ENCODE measurements at places on chromosomes 3 and 15.
A peak's percentile ranks its signal among the peaks of the same experiment; 100 is the strongest.

GRCh38 chr3:155807823-155808222 lies 1.7 kb upstream of the C3orf33 start:
- DNase-seq: no peak

GRCh38 chr3:22364851-22365250 lies 613.8 kb upstream of the ZNF385D start:
- DNase-seq: no peak

DNA sequence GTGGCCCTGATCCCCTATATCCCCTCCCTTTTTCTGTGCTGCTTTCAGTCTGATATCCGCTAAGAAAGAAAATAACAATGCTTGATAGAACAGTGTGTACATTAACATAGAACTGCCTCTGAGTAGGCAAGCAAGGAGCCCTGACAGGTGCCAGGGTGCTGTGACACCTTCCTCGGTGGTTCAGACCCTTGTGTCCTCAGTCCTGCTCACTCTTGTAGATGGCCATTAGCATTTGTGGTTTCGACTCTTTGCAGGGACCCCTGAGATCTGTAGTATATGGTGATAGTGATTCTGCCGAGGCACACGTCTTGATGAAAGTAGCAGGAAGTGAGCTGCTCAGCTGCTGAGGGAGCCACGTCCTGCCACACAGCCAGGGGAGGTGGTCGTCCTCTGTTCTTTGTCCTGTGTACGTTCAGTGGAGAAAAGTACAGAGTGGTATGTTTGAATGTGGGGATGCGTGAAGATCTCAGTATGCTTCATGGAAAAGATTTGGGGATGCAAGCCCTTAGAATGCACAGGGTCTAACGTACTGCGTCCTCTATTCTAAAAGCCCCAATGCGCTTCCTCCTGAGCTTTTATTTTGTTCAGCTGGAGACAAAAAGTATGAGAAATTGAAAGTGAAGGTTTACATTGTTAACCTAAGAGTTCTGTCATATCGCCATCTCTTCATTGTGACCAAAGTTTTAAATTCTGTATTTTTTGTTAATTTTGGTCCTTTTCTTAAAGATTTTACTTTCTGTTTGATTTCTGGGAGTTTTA lies 35.4 kb downstream of the PXYLP1 start:
- peak; percentile 47 for DNase-seq

- DNase-seq: no peak
Measured at GRCh38 chr15:31457161-31457560, 130.5 kb downstream of the KLF13 start.

DNA sequence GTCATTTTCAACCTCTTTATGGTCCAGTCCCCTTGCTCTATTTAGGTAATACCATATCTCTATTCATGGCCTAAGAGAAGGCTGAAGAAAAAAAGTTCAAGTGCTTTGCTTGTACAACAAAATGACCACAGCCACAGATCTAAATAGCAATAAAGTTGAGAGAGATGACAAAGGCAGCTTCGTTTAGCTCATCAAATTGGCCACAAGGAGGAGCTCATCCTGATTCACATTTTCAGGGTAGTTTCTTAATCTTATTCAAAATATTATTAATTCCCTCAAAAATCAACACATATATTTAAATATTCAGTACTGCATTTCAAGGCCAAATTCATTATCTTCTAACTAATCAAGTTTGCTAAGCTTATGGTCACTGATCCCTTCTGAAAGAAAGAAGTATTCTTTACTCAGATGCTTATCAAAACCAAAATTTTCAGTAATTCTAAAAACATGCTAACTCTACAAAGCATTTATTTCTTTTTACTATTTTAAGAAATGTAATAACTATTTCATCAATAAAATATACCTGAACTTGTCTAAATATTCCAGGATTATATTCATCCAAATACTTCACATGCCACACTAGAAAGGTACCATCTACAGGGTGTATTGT lies 85.5 kb downstream of the DMXL2 start:
- DNase-seq: no peak

DNA sequence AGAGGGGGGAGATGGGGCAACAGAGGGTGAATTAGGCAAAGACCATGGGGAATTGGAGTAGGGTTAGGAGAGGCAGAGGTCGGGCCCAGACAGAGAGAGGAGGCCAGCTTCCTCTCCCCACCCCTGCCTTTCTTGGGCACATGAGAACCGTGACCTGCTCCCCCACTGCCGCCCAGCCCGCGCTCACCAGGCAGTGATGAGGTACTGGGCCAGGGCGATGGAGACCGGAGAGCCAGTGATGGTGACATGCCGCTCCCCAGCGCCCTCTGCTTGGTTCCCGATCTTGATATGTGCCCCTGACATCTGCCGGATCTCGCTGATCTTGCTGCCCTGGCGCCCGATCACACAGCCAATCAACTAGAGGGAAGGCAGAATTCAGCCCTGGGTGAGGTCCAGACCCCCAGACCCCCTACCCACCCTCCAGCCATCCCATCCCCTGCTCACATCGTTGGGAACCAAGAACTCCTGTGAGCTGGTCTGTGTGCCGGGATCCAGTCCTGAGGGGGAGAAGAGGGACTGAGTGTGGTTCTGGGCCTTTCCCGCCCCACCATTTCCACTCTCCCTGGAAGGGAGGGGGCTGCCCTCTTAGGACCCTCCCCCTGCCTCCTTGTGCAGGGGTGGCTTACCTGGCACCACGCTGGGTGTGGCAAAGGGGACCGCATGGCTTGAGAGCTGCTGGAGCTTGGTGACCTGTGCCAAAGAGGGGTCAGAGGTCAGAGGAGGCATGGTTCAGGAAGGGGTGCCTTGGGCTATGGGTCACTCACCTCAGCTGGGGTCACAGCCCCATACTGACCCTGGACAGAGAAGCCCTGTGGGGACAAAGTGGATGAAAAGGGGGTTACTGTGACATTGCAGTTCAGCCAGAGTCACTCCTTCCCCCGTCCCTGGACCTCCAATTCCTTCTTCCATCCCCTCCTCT lies 3.7 kb downstream of the GPR62 start:
- DNase-seq: no peak

DNA sequence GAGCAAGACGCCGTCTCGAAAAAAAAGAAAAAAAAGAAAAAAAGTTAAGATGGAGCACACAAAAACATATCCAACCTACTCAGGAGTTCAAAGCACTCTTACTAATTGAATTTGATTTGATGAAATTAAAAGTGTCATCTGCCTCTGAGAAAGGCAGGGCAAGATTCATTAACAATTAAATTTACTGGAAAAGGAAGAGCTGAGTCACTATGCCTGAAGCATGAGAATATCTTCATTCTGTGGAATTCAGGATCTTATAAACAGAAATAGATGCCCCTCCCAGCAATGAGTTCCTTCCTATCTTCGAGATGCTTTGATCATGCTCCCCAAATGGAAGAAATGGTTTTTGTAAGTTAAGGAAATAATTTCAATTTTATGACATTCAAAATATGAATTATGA lies 61.0 kb upstream of the ST3GAL6 start:
- no peak for DNase-seq

- DNase-seq: no peak
Measured at GRCh38 chr15:83249030-83249343, 35.5 kb downstream of the BNC1 start.

GRCh38 chr15:63301088-63301487 lies 23.7 kb downstream of the APH1B start:
- DNase-seq: no peak

GRCh38 chr15:63176302-63176701 lies 13.1 kb upstream of the RAB8B start:
- no peak for DNase-seq

- DNase-seq: no peak
Measured at GRCh38 chr3:346186-346585, 149.6 kb downstream of the CHL1 start.

DNA sequence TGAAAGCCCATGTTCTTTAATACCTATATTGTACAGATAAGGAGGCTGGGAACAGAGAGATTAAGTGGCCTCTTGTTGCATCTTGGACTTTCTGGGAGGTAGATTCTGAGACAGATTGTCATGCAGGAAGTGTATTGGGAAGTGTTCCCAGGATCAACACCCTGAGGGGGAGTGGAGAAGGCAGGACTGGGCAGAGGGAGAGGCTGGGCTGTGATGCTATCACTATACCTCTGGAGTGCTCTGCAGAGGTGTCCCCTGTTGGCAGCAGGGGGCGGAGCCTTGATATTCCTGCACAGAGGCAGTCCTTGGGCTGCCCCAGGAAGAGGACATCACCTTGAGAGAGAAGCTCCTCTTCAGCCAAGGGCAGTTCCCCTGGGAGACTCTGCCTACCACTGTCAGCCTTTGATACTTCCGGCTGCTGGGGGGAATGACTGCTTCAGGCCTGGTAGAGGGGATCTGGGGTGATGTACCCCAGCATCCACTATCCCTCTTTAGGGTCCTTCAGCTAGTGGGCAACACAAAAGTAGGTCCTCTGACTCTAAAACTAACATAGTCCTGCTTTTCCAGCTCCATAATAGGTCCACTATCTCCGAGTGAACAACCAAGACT lies 97.4 kb upstream of the RNU6-1 start:
- DNase-seq: no peak

GRCh38 chr3:151878465-151878864 lies 5.0 kb downstream of the SUCNR1 start:
- no peak for DNase-seq

GRCh38 chr3:62370112-62370857 lies 3.1 kb downstream of the FEZF2 start:
- no peak for DNase-seq

- DNase-seq: no peak
Measured at GRCh38 chr3:8653800-8654408, 9.3 kb upstream of the SSUH2 start.

DNA sequence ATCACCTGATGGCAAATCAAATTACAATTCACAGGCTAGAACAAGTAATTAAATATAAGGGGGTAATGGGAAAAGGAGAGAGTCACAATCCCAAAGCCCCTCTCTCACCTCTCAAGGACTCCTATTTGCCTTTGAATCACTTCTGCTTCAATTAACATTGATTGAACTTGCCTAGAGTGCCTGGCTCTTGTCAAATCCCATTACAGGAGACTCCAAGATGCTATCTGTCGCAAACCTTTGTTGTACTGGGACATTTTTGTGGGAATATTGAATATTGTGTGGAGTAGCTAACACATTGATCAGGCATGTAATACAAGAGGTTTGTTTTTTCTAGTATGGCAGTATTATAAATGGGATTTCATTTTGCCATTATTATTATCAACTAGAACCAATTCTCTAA lies 412.8 kb upstream of the AZI2 start:
- DNase-seq: no peak

GRCh38 chr3:129606636-129607390 lies at the start of gene PLXND1:
Gene PLXND1 (minus strand): TSS chr3:129606676. CDS start chr3:129606639, 37 bp downstream.
- DNase-seq: peak; percentile 61

GRCh38 chr3:163946785-163947184 lies 1131.5 kb downstream of the SI start:
- DNase-seq: no peak

DNA sequence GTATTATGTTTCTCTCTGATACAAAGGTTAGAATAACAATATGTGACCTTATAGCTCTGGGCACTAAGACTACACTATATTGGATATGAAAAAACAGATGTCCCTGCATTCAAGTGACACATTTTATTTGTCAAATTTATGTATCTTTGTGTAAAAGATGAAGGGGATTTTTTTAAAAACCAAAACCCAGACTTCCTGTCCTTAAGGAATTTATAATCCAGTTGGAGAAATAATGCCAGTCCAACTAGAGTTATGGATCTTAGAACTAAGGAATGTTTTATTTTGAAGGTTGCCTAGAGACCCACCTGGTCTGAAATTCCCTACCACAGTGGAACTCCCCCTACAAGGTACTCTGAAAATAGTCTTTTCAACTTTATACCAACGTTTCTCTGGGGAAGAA lies 33.3 kb upstream of the PIK3CB start:
- DNase-seq: no peak

GRCh38 chr15:74191798-74192197 lies 10.8 kb downstream of the STRA6 start:
- DNase-seq: no peak

DNA sequence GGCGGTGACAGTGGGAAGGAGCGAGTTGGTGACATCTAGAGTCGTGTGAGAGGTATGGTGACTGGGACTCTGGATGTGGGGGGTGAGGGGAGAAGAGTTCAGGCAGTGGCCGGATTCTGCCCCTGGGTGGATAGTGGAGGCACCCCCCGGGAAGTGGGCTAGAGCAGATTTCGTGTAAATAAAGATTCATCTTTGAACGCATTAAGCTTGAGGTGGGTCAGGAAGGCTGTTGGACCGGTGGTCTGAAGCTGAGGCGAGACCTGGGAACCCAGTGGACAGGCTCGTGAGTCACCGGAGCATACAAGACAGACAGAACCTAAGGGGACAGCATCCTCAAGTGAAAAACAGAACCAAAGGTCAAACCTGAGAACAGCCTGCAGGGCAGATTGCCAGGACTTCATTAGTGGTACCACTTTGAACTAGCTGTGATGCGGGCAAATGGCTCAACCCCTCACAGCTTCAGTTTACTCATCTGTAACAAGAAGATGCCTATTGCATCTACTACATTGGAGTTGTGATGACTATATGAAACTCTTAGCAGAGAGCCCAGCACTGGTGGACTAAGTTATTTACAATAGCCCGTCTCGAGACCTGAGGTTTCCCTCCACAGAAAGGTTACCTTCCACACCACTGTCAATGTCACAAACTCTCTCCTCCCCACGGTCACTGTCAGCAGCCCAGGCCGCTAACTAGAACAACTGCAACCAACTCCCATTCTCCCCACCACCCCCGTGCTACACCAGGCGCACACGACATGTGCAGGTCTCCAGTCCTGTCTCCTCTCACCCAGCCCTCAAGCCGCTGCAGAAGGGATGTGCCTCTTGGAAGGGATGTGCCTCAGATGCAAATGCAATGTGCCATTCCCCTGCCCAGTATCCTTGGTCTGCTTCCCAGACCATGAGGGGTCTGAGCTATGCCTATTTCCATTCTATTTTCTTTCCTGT lies 901 bp upstream of the CLN6 start:
- DNase-seq: peak; percentile 15

DNA sequence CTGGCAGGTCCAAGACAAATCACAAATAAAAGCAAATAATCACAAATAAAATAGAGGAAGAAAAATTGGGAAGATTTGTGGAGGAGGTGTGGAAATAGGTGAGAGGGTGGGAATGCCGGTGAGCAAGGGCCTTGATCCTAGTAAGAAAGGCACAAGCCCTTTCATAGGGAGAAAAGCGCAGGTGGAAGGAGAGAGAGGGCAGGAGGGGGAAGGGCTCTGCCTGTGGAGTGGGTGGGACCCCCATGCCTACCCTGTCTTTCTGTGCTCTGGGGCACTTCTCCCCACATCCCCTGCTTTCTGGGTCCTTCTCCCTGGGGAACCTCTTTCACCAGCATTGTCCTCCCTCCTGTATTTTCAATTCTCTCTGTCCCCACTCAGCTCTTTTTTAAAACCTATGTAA lies 711 bp upstream of the TGM5 start:
- no peak for DNase-seq

DNA sequence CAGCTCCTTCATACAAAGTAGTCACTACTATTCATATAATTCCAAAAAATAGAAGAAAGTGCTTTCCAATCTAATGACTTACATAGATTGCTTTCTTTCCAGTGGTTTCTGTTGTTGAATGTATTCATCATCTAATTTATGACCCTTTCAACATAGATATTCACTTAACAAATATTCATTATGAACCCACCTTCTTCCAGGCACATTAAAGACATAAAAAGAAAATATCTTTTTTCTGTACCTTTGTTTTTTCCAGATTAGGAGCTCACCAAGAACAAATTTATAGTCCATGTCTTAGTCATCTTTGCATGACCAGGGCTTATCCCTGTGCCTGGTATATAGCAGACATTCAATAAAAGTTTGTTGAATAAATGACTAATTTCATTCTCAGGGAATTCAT lies 32.4 kb upstream of the PDZRN3 start:
- no peak for DNase-seq

Measured in activated T-cell treated with anti-CD3 and anti-CD28 coated beads, Interleukin-2, amount 50 U/mL, for 1 hour (primary cell).